ENCODE measurements at places on chromosomes 16 and 17.
A peak's percentile ranks its signal among the peaks of the same experiment; 100 is the strongest.

DNA sequence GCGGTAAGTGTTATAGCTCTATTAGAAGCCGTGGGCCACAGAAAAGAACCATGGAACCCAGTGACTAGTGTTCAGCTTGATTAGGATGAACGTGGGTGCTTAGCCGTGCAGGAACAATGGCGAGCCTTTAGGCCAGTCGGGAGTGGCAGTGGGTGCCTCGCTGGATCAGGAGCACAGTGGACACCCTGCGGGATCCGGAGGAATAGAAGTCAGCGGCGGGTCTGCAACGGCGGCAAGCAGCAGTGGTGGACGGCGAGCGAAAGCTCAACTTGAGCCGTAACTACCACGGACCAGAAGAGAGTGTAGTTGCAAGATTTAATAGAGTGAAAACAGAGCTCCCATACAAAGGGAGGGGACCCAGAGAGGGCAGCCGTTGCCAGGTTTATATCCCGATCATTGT is 37.3 kb upstream of the CDH15 start:
- DNase-seq: no peak

DNA sequence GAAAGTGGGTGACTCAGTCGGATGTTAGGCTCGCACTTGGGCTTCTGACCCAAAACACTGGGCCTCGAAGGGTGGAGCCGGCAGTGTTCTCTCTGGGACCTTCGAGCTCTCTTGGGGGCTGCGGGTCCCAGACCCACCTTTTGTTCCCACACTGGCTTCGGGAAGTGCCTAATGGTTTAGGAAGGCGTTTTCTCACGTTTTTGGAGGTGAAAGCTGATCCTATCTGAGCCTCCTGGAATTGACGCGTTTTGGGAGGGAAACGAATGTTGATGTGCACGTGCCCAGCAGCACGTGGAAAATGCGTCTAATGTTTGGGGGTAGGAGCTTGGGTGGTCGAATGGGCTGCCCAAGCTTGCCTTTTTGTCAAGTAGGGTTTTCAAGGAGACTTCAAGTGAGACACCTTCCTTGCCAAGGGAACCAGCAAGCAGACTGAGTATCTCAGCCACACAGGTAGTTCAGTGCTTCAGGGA is 666 bp downstream of the HGS start:
- no peak for DNase-seq

- DNase-seq: no peak
Observed at GRCh38 chr16:14449334-14449733, 180.7 kb downstream of the PARN start.

DNA sequence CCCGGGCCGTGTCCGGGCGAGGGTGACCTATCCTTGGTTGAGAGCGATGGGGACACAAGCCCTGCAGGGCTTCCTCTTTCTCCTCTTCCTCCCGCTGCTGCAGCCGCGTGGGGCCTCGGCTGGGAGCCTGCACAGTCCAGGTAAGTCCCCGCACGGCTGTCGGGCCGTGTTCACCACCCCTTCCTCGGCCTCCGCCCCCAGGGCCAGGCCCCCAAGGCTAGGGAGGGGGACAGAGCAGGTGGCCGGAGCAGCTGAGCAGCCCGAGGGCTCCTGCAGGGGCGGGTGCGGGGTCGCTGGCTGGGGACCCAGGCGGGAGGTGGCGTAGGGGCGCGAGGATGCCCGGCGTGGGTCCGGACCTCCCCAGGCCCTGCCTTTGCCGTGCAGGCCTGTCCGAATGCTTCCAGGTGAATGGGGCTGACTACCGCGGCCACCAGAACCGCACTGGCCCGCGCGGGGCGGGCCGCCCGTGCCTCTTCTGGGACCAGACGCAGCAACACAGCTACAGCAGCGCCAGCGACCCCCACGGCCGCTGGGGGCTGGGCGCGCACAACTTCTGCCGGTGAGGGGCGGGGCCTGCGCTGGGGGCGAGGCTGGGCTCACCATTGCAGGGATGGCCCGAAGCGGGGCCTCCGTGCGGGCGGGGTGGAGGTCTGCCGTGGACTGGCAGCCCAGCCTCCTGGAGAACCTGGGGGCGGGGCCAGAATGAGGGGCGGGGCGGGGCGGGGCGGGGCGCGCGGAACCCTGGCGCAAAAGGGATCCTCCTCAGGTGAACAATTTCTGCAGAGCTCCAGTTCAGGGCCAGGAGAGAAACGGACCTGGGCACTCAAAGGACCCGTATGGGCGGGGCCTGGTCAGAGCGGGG is 631 bp downstream of the KREMEN2 start:
- DNase-seq: no peak

DNA sequence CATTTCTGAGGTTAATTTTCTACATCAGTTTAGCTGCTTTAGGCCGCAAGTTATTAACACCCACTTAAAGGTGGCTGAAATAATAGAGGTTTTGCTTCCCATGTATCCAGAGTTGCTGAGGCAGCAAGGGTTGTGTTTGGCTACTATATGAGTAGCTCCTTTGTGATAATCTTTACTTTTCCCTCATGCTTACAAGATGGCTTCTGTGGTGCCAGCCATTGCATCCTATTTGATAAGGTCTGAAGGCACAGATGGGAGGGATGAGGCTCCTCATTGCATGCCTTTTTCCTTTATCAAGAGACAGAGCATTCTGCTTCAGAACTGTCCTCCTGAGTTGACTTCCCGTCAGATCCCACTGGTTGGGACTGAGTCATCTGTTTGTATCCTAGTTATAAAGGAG is 340.2 kb downstream of the WWOX start:
- DNase-seq: no peak

DNA sequence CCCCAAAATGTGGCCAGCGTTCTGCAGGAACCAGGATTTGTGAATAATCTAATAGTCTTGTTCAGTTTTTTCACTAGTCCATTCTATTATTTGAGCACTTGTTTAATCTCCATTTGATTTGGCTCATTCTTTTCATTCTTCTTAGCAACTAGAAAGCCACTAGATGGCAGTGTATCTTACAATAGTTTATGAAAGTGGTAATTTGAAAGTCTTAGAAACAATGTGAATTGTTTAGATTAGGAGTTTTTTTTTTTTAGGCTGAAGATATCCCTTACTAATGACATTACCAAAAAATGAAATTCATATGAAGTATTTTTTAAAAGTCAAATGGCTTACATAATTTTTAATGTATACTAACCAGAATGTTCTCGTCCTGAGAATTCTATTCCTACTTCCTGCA is 6.7 kb downstream of the ERI2 start:
- DNase-seq: peak; percentile 17

GRCh38 chr16:57730771-57731730 is 4.5 kb upstream of the KATNB1 start:
- DNase-seq: peak; percentile 9

DNA sequence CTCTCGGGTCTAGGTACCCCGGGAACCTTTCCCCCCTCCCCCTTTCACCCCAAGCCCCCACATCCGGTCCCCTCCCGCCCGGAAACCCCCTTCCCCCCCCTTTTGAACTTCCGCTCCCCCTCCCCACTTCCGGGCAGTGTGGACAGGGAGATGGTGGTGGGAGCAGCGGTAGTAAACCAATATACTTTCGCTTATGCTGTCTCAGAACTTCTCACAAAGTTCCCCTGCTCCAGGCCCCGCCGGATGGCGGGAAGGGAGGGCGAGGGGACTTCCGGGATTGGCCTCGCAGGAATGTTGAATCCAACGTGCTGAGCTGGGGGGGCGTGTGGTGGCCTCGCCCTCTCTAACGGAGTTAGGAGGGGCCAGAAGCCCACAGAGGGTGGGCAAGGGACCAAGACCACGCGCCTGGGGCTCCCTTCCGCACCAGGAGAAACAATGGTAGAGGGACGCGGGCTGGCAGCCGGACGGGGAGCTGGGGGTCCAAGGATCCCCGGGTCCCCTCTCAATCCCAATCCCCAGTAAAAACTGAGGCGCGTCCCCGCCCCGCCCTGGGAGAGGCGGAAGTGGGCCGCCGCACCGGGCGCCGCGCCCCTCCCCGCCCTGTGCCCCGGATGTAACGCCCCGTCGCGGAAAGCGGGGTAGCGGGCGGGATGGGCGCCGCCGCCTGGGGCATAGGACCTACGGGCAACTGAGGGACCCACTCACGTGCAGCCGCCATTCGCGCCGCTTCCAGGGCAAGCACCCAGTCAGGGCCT is 742 bp downstream of the PFN1 start:
- no peak for DNase-seq

- DNase-seq: no peak
Observed at GRCh38 chr16:84836967-84837366, 17.2 kb downstream of the CRISPLD2 start.

DNA sequence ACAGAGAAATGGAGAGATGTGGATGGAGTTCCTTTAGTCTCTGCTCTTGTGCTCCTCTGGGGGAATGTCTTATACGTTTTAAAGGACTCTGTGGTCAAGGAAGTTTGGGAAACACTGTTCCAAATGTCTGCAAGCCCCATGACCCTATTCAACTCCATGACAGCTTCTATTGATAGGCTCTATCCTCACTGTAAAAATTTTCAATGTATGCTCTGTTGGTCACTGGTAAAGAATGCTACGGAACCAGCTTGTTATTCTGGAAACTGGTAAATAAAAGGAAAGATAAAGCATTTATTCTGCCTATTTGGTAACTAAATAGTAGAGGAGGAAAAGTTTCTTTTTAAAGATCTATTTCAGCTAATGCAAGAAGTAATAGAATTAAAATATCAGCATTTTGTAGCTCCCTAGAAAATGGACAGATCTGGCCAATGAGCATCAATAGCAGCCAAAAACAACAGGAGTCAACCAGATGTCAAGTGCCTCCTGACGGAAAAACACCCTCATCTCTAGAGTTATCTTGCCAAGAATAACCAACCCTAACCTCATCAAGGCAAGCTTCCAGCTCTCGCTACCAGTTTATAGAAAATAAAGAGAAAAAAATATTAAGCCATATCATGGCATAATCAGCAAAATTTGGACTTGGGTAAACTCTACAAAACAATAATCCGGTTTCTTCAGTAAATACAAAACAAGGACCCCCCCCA is 16.1 kb downstream of the GDE1 start:
- DNase-seq: peak; percentile 77

DNA sequence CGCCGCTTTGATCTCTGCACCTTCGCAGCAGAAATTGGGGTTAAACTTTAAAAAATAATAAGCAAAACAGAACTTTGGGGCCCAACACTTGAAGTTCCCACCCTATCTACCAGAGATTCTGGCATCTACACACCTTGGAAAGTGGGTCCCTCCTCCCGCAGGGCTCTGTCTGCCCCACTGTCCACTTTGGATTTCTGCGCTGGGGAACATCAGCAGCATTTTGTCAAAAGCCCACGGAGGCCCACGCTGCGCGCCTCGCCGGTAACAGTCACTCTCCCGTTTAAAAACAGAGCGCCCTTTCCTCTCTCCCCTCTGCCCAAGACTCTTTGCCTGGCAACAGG is 725 bp upstream of the WNT9B start:
- no peak for DNase-seq

GRCh38 chr16:84423416-84423837 is 55.1 kb downstream of the ATP2C2 start:
- no peak for DNase-seq

- no peak for DNase-seq
Observed at GRCh38 chr16:20939611-20940010, 39.0 kb downstream of the LYRM1 start.

DNA sequence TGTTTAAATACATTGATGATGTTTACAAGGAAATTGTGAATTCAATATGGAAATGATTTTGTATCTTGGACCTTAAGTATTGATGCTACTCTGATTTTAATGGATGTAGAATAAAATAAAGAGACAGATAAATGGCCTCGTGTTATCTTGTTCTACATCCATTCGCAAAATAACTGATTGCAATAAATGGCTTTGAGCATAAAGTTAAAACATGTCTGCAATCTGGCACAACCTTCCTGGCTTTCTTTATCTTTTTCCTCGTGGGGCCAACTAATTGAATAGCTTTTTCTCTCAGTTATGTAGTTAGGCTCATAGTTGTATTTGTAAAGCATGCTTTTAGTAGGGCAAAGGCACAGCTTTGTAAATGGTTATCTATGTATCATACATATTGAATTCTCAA is 691.4 kb downstream of the CDH8 start:
- no peak for DNase-seq

- DNase-seq: no peak
Observed at GRCh38 chr17:45997624-45998023, 1.4 kb upstream of the STH start.

- no peak for DNase-seq
Observed at GRCh38 chr17:10089196-10089804, 109.1 kb downstream of the GAS7 start.

- DNase-seq: no peak
Observed at GRCh38 chr16:23608194-23608593, 12.1 kb upstream of the NDUFAB1 start.

- DNase-seq: no peak
Observed at GRCh38 chr17:57125866-57126265, 40.8 kb downstream of the AKAP1 start.

DNA sequence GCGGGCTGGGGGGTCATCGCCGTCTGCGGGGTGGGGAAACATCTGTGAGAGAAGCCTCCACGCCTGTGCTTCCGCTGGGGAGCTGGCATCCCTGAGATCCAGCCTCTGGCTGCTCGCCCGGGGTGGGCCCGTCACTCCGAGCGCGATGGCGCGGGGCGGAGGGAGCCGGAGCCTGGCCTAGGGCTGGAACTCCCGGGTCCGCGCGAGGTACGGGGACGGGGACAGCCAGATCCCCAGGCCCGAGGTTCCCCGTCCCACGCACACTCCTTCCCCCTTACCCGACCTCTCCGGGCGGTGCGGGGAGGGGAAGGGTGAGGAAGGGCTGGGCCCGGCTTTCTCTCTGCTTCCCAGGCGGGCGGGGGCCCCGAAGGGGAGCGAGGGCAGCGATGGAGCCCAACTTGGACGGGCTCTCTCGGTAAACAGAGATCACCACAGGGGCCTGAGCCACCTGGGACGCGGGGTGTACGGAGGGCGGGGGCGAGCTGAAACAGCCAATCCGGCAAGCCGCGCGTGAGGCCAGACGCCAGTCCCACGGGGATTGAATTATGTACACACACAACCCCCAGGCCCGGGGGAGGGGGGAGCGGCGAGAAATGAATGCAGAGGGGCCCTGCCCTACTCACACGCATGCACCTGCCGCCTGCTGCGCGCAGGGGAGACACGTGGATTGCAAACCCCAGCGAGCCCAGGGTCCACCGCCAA is at the start of gene SLC16A11:
Gene SLC16A11 (minus strand): TSS at position 596 of the 702 bp plus-strand sequence. CDS start 579 bp downstream, at position 17.
- no peak for DNase-seq

DNA sequence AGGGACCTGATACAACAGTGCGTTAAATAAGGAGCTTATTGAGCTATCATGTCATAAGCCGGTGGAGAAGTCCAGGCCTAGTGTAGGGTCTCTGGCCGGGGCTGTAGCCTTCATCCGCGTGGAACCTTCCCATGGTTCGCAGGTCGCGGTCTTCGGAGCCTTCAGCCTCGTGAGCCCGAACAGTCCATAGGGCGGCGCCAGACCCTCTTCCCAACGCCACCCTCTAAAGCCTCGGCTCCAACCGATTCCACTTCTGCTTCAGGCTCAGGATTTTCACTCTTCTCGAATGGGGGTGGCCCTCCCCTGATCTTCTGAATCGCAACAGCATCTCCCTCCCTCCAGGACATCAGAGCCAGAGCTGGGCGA is 10.3 kb upstream of the BRCA1 start:
- no peak for DNase-seq

- DNase-seq: no peak
Observed at GRCh38 chr17:17051791-17052461, 9.7 kb downstream of the MPRIP start.

DNA sequence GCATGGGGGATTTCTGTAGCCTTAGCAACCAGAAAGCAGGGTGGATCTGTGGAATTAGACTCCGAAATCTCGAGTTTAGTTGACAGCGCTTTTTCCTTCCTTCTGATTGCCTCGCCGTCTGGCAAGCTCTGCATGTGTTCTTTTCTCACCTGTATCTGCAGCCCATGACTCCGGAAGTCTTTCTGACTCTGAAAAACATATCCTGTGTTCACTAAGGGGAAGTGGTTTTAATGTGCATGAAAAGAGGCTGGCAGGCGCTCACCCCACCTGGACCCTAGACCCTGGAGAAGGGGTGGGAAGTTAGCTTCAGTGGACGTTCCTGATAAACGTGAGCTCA is 158.5 kb downstream of the RPTOR start:
- no peak for DNase-seq
